ENCODE measurements at places on chromosomes 6 and 20.

GRCh38 chr20:38841570-38841969 lies 36.1 kb downstream of the PPP1R16B start:
- no peak for DNase-seq

DNA sequence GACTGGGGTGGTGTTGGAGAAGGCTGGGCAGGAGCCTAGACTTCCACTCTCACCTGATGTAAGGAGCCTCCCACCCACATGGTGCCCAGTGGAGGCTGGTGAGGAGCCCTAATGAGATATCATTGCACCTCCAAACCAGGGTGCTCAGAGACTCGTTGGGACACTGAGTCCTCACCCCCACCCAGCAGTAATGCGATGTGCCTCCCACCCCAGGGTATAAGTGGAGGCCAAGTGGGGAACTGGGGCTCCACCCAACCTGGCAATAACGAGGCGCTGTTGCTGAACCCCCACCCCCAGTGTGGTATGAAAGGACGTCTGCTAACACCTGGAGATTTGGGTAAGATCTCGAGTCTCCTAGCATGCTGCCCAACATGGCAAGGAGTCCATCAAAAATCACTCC lies 510.2 kb downstream of the PREX1 start:
- no peak for DNase-seq

DNA sequence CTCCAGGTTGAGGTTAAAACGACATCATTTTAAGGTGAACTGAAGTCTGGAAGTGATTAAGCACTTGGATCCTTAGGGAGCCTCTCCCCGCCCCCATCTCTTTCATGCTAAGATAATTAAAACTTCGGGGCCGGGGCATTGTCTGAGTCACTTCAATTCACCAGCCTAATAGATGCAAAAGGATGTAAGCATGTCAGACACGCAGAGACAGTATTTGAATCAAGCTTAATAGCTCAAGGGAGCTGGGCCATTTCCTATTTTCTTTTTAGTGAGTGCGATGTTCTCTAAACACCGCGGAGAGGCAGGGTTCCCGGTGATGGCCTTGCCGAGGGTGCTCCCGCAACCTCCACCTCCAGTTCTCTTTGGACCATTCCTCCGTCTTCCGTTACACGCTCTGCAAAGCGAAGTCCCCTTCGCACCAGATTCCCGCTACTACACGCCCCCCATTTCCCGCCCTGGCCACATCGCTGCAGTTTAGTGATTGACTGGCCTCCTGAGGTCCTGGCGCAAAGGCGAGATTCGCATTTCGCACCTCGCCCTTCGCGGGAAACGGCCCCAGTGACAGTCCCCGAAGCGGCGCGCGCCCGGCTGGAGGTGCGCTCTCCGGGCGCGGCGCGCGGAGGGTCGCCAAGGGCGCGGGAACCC lies 516 bp upstream of the IRF4 start:
- no peak for DNase-seq

GRCh38 chr6:5012519-5012918 lies 8.7 kb upstream of the RPP40 start:
- DNase-seq = peak; percentile 18

DNA sequence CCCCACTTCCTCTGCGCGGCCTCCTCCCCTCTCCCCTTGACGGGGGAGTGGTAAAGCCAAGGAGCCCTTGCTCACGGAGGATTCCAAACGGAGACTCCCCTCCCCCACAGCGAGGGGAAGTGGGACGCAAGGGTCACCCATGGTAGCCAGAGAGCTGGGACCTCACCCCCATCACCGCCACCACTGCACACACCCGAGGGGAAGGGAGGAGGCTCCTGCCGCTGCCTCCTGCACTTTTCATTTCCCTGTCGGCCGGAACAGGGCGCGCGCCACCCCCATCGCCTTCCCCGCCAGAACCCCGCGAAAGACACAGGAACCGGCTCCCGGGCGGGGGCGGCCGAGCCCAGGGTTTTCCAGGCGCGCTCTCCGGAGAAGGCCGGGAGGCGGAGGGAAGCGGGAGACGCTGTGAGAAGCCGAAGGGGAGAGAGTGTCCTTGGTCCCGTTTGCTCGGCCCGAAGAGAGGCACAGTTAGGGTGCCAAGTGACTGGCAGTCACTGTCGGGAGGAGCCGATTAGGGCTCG lies 789 bp downstream of the CCND3 start:
- DNase-seq = peak; percentile 31

- DNase-seq = peak; percentile 96
Measured at GRCh38 chr20:25058051-25058846, at the start of gene ACSS1. Gene ACSS1, minus strand, starts transcription at chr20:25058139. Its CDS starts 37 bp downstream, at chr20:25058102.

DNA sequence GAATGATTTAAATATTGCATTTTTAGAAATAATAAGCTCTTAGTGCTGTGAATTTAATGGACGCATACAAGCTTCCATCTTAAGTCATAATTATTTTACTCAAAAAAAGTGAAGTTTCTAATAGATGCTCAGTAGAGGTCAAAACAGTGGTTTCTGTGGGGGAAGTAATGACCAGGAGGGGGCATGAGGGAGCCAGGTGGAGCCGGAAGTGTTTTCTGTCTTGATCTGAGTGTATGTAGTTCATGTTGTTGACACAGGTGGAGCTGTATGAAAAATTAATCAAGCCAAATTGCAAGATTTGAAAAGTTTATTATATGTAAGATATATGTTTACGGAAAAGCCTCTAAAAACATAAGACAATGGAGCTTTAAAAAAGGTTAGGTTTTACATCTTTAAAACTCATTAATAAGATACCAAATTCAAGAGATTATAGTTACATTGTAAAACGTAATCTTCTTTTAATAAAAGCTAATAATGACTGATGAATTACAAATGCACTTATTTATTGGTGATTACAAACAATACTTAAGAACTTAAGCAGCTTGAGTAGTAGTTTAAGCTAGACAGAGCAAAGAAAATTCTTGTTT lies 68.0 kb downstream of the PLAGL1 start:
- peak; percentile 87 for DNase-seq

Measured in common myeloid progenitor, CD34-positive (primary cell).